ENCODE measurements at places on chromosomes 3 and 15.
A peak's percentile ranks its signal among the peaks of the same experiment; 100 is the strongest.

GRCh38 chr3:191391861-191392808 is 61.8 kb upstream of the UTS2B start:
- no peak for DNase-seq

DNA sequence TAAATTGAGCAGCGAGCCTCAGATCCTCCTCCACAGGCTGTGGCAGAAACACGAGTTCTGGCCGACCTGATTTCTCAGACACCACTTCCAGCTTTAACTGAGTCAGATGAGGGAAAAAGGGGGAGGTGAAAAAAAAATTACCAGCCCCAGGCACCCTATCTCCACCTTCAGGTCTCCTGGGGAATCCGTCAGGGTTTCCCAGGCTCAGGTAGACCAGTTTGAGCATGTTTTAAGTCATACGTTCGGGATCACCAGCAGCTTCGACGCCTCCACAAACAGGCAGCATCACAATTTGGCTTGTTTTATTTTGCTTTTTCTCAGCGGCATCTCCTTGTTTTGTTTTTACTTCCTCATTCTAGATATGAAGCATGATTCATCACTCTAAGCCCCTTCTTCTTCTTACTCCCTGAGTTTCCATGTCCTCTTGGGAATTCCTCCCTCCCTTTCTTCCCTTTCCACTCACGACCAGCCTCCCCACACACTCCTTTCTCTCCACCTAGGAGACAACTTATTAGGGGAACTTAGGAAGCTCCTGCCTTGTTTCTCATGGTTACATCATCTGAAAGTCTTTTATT is 190.1 kb downstream of the ZNF621 start:
- DNase-seq, result no peak

DNA sequence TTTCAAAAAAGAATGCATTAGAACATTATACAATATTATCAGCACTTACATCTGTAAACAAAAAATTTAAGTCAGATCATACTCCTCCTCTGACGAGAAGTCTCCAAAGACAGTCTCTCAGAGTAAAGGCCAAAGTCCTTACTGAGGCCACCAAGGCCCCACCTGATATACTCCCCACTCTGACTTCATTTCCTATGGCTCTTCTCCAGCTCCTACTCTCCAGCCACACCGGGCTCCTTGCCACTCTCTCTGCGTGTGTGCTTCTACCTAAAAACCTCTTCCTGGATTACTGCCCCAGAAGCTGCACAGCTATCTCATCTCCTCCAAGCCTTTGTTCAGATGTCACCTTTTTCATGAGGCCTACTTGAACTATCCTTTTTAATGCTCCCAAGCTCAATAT is 5.0 kb downstream of the DCP1A start:
- no peak for DNase-seq

DNA sequence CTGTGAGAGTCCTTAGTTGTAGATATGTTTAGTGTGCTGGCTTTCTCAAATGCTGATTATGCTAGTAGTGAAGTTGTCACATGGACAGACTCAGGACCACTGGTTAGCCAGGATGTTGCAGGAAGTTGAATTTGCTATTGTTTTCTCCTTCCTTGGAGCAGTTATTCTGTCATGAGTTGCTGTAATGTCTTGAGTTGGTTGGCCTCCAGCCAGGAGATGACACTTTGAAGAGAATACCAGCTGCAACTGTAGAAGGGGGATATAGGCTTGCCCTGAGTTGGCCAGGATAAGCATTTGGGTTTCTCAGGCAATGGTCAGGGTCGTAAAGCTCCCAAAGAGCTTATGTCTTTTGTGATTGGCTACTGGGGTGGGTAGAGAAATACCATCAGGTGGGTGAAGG is 206.7 kb downstream of the ZNF621 start:
- DNase-seq, result no peak

DNA sequence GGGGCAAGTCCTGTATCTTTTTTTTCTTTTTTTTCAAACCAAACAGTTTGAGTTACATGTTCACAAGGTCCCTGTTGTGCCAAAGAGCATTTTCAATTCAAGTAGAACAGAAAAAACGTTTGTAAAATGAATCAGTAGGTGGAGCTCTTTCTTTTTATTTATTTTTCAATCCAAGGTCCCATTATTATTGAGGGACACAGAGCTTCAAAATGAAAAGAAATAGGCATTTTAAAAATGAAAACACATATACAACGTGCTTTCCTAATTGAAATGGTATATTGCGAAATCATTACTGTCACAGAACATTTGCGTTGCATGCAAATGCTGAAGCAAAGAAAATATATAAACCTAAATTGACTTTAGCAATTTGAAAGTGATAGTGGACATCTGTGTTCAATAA is 711.0 kb downstream of the MECOM start:
- DNase-seq, result peak; percentile 65

GRCh38 chr3:100045696-100046095 is 68.6 kb downstream of the FILIP1L start:
- peak; percentile 38 for DNase-seq

All from NCI-H69 (cell line).